Suprapubic skin (tissue), 4 donors: ENCODE measurements at places on chromosomes 7 and 10.

- no peak for DNase-seq
These were observed 34.0 kb downstream of the LRMDA start for GRCh38 chr10:75465450-75465827.

DNA sequence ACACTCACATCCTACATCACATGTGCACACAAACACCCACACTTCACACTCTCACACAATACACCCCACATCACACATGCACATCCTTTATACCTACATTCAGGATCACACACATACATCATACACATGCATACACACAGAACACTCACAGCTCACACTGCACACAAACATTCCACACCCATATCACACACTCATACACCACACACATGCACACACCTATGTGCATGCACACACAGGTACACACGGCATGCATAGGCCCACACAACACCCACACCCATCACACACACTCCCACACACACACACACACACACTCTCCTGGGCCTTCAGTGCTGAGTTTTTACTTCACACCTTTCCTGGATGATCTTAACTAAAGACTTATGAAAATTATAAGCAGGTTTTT lies 220.5 kb downstream of the DNAJB6 start:
- DNase-seq: no peak

GRCh38 chr7:1918063-1918645 lies 248.1 kb downstream of the ELFN1 start:
- no peak for DNase-seq

GRCh38 chr10:108789919-108790318 lies 1133.4 kb downstream of the XPNPEP1 start:
- DNase-seq: no peak

DNA sequence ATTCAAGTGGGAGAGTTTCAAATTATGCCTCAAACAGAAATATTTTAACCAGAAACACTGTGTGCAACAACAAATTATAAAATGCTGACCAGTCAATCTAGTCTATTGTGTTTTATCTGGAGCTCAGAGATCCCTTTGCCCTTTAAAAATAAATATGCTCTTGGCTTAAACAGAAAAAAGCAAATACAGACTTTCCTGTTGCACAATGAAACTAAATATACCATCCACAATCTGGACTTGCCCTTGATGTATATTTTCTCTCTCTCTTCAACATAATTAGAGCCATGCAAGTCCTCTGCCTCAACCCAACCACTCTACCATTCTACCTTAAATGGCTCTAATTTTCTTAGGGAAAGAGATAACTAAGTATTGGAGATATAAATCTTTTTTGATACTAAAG lies 34.9 kb downstream of the ASAH2 start:
- DNase-seq: no peak

DNA sequence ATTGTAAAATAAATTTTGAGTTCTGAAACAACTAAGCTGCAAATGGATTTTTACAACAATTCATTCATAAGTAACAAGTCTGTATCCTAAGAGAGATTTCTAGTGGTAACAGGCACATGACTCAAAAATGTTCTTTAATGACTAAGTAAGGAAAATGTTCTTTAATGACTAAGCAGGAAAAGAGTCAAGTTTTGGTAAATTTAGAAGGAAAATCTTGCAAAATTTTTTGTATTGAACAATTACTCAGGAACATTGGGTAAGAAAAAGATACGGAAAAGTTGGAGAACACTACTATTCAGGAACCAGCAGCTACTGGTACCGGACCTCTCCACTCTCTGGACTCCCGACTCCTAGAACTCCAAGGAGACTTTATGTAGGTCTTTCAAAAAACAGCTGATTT lies 33.5 kb downstream of the HYCC1 start:
- DNase-seq: no peak
